ENCODE measurements at places on chromosomes 7 and 10.

DNA sequence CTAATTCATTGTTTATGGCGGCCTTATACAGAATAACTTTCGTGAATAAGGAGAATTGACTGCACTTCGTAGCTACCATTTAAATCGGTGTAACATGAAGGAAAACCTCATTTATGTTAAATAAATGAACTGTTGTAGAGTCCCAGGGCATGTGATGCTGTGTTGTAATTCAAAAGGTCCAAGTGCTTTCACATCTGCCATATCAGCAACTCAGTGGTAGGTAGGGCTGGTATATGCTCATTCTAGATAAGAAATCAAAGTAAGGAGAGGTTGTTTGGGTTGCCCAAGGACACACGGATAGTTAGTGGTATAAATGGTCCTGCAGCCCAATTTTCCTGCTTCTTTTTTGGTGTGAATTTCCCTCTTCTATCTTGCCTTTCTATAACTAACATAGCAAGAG, 15.8 kb downstream of the BBS9 start:
- no peak for DNase-seq

DNA sequence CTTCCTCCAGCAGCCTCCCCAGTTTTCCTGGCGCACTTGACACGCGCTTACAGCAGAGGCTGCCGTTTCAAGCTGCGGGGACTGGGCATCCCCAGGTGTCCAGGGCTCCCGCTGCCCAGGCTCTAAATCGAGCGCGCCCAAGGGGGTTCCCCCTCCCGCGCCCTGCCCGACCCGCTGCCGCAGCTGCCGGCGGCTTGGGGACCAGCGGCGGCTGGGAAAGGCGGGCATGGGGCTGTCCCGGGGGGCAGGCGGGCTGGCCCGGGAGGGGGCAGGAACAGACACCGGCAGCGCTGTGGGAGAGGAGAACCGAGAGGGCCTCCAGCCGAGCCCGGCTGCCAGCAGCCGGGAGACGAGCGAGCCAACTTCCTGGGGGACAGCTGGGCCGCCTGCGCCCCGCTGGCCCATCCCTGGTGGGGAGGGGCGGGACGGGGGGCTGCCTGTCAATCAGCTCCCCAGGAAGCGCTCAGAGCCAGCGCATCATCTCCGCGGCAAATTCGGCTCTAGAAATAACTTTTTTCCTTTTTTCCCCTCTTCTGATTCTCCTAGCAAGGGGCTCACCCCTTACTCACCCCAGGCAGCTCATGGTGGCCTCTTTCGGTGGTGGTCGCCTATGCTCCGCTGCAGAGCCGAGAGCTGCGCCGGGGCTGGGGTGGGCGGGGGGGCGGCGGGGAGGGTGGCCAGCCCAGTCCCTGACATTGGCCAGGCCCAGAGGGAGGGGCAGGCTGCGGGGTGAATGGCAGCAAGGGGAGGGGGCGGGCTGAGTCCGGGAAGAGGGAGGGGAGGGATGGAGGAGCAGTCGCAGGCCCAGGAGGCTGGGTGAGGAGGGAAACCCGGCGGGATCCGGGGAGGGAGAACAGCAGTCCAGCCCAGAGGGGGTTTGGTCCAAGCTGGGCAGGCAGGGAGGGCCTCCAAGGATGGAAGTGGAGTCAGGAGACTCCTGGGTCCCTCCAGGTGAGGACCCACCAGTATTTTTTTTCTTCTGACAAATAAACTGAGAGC, 14.7 kb downstream of the GRID2IP start:
- DNase-seq: peak; percentile 74

DNA sequence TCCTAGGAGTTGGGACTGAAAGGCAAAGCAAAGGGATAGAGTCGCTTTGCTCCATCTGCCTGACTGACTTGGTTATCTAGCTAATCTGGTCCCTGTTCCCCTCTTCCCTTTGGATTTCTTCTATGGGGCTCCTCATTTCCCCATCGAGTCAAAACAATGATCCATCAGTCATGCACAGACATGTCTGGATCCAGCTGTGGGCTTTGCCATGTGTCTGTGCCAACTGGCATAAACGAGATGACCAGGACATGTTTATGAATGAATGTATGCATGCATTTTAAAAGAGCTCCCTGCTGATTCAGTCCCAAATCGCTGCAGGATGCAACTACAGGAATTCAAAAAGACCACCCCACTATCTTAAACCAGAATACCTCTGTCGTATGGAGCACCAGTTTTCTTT, 122.0 kb downstream of the ARL4A start:
- DNase-seq: no peak

DNA sequence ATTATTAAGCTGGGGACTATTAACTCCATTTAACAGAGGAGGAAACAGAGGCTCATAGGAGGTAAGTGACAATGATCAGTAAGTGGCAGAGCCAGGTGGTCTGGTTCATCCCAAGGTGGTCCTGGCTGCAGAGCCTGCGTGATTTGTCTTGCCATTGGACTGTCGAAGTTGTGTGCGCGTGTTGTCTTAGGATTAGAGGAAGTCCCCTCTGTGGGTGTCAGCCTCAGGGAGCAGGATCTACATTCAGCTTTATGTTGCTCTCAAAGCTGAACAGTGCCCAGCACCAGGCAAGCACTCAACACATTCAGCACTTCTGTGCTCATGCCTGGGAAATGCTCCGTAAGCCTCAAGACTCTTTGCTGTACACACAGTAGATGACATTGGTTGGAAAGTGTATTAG, 139.5 kb downstream of the HERPUD2 start:
- peak; percentile 51 for DNase-seq

GRCh38 chr7:45695249-45695995, 121.3 kb downstream of the ADCY1 start:
- DNase-seq: no peak

DNA sequence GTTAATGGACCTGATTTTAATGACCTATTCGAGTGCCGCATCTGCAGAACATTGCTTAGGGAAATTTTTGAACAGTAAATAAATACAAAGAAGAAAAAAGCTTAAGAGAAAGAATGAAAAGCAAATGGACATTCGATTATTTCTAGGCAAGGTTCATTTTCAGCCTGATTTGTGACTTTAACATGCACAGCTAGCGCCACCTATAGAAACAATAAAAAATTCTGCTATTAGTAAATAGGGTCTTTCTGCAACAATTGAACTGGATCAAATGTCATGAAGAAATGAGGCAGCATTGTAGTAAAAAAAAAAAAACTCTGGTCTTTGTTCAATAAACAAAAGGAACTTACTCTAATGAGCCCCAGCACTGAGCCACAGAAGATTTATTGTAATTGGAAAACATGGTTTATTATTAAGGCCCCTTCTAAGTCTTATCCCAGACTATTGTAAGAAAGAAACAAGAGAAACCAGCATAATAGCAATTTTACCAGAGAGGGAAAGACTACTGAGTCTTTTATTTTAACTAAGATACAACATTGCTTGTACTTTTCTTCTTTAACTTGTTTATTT, 41.4 kb upstream of the GHITM start:
- peak; percentile 18 for DNase-seq
